AML-193 (cell line): ENCODE measurements at places on chromosomes 5 and 9.

GRCh38 chr5:138354926-138355378 lies 2.5 kb downstream of the KDM3B start:
- peak; percentile 65 for DNase-seq

DNA sequence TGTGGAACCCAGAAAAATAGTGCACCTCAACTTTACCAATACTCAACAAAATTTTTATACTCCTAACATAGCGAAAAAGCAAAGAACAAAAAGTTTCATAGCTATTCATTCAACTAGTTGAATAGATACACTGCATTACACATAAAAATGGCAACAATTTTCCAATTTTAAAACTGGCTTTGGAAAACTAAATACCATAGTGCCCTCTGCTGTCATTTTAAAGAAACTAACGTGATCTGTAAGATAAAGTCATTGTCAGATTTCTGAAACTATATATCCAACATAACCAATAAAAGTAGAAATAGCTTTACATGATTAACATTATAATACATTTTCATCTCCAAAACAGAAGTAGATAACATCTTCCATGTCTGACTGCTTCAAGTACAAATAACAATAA lies 31.6 kb downstream of the DTWD2 start:
- peak; percentile 24 for DNase-seq

GRCh38 chr9:85130260-85130659 lies 460.7 kb downstream of the NTRK2 start:
- no peak for DNase-seq

- DNase-seq, result no peak
Measured at GRCh38 chr5:154588091-154588774, 110.2 kb upstream of the HAND1 start.

GRCh38 chr5:122391621-122392020 lies 79.6 kb downstream of the SNCAIP start:
- no peak for DNase-seq

DNA sequence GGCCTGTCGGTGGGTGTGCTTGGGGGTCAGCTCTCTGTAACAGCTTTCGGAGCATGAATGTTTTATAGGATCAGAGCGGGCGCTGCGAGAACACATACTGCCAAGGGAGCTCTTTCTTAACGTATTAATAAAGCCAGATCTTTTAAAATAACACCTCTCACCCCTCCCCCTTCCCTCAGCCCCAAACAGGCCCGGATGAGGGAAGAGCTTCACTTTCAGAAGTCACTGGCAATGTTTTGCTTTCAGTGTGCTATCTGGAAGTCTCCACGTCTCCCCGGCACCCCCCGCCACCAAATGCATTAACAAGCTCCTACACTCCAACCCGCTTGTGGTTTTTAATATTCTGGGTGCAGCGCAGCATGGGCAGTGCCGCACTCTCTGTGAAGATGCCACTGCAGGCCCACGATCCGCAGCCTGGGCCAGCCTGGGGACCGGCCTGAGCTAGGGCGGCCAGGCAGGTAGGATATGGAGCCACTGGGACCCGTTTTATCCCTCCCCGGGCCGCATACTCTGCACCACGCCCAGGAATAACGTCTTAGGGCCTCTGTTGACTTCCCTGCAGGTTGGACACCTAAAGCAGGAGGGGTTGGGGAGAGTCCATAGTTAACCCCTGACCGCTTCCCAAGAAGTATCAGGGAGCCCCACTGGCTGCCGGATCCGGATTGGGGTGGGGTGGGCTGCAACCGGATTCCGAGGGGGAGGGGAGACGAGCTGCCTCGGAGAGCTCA lies 12.6 kb downstream of the NR2F1 start:
- no peak for DNase-seq
